ENCODE measurements at places on chromosomes 16 and 17.

DNA sequence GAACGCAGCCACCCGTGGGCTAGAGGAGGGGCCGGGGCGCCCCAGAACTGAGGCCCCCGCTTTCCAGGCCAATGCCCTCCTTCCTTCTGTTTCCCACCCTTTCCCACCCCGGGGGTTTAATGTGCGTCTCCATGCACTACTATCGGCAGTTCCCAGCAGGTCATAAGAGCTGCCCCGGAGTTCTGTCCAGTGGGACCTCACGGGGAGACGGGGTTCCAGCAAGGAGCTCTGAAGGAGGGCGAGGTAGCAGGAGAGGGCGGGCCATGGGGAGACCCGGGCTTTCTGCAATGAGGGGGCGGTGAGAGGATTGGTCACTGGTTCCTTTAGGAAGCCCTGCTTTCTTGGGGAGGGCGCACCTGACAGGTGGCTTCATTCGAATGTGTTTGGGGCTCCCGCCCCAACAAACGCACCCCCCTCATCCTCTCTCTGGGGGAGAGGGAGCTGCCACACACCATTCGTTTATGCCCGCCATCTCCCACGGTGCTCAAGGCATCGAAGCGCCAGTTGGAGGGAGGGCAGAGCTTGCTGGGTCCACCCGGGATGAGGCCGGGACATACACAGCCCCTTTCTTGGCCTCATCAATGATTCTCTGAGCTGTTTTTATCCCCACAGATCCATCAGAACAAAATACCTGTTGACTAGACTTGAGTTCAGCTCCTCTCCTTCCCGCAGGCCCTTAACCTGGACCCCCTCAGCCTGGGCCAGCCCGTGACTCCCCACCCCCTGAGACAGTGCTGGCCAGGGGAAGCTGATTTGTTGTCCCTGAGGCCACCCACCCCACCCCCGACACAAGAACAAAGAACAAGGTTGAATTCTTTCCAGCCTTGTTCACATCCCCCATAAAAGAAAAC, 44.1 kb downstream of the SLC7A5 start:
- no peak for DNase-seq

- DNase-seq: no peak
Observed at GRCh38 chr17:74202938-74203337, 540 bp upstream of the RPL38 start.

DNA sequence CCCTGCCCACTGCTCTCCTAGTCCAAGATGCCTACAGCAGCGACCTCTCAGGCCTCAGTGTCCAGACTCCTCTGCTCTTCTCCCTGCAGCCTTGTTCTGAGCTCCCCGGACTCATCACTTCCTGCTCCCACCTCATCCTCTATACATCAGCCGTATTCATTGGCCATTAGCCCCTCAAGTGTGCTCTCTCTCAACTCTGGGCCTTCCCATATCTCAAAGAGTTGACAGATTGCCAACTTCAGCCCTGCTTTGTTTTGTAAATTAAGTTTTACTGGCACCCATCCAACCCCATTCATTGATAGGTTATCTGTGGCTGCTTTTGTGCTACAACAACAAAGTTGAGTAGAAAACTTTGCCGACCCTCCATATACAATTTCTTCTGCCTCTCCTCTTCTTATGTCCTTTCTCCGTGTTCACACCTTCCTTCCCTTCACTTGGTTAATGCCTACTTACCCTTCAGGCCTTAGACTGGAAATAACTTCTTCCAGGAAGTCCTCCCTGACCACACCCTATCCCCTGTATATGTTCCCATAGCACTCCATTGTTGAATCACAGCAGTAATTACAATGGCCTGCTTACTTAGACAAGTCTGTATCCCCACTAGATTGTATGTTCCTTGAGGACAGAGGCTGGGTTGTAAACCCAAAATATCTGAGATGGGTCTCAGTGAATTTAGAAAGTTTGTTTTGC, 63.4 kb upstream of the TANC2 start:
- no peak for DNase-seq

- DNase-seq: no peak
Observed at GRCh38 chr17:33205552-33205951, 87.5 kb downstream of the ASIC2 start.

- peak; percentile 24 for DNase-seq
Observed at GRCh38 chr16:68116256-68116867, 31.2 kb downstream of the NFATC3 start.

- no peak for DNase-seq
Observed at GRCh38 chr16:84548508-84548907, 44.0 kb upstream of the MEAK7 start.

GRCh38 chr16:81567987-81568748, 123.6 kb downstream of the CMIP start:
- DNase-seq: no peak

DNA sequence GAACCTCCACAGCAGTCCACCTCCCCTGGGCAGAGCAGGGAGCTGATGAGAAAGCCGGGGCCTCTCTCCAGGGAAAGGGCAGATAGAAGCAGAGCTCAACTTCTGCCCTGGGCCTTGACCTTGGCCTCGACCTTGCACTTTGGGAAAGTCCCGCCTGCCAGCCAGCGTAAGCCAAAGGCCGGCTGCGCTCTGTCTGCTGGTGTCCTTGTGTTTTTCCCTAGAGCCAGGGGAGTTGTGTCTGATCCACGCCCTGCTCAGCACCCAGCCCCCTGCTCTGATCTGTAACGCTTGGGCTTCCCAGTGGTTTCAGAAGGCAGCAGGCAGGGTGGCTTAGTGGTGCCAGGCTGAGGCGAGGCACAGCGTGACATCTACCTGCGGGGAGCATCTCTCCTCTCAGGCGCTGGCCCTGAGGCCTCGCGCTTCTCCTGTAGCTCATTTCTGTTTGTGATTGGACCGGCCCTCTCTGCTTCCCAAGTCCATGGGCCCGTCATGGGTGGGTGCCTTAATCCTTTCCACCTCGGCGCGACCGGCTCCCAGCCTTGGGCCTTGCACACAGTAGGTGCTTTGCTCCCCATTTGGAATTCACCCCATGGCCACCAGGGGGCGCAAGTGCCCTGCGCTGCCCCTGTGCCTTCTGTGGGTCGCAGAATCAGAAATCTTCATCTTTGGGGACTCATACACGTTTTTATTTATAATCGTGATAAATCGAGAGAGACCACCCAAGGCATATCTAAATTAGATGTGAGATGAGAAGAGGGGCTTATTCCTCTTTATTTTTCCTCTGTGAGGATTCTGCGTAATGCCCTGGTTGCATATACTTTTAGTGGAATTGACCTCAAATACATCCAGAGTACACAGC, 24.2 kb downstream of the SGSH start:
- DNase-seq: peak; percentile 33

GRCh38 chr17:20097330-20097729, 88.2 kb downstream of the SPECC1 start:
- DNase-seq: no peak
